ENCODE measurements at places on chromosomes 5 and 9.

GRCh38 chr5:135655468-135655815 is 76.7 kb upstream of the CXCL14 start:
- DNase-seq: no peak

DNA sequence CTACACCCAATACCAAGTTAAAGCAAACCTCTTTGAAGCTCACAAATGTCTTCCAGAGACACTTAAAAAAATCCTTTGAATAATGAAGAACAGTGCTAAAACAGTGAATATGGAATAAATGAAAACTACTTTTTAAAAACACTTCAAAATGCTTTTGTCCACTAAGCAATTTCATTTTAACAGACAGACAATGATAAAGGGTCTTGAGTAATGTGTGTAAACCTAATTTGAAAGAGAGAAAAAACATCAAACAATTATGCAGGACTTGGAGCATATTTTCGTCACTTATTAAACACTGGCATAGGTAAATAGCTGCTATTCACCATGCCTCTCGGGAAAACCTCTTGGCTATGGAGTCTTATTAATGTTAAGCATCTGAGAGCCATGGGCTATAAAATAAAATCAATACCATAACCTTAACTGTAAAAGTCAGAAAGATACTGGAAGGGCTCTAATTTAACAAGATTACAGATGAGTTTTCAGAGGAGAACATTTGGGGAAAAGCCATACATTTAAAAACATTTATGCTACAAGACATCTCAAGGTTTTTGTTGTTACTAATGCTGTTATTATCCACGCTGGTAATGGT is 177.8 kb downstream of the NFIB start:
- no peak for DNase-seq

GRCh38 chr5:134246771-134247427 is 21.0 kb upstream of the PPP2CA start:
- DNase-seq: no peak

GRCh38 chr5:67377631-67378030 is 181.0 kb upstream of the CD180 start:
- no peak for DNase-seq

DNA sequence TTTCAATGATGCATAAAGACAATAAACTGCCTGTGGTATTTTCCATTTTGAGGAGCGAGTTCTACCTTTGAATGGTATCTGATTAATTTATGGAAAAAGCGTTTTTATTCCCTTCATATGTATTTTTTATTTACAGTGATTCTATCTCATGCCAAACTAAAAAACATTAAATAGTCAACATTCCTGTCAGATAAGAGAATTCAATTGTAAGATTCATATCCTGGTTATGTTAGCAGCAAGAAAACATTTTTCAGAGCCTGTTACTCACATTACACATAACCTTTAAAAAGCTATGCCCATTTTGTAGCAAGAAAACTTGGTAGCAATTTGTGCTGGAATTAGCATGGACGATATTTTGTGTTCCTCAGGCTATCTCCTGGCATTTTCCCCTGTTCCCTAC is 55.1 kb upstream of the PRLR start:
- DNase-seq: no peak

GRCh38 chr5:57243286-57244137 is 69.7 kb downstream of the GPBP1 start:
- no peak for DNase-seq

DNA sequence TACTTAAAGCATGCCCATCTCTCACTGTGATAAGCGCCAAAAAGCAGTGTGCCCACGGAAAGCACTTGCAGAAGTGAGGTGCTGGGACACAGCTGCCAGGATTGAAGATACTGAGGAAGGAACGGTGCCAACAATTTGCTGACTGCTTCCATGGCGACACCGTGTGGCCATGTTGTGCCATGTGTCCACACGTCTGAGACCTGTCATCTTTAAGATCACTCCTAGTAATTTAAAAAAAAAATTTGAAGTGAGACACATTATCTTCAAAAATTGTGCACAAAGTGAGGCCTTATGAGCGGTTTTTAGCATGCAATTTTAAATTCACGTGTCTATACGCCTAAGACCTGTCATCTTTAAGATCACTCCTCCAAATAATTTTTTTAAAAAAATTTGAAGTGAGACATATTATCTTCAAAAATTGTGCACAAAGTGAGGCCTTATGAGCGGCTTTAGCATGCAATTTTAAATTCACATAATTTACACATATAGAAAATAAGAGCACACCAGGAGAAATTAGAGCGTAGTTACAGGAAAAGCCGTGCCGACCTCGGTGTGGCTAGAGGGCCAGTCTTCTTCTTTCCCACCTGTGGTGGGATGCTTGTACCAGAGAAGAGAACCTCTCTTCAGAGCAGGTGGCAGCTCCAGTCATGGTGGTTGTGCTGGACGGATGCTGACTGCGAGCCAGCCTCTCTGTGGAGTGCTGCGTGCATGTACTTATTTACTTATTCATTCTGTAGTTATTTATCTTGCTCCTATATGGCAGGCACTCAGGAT is 21.4 kb upstream of the FLT4 start:
- no peak for DNase-seq

DNA sequence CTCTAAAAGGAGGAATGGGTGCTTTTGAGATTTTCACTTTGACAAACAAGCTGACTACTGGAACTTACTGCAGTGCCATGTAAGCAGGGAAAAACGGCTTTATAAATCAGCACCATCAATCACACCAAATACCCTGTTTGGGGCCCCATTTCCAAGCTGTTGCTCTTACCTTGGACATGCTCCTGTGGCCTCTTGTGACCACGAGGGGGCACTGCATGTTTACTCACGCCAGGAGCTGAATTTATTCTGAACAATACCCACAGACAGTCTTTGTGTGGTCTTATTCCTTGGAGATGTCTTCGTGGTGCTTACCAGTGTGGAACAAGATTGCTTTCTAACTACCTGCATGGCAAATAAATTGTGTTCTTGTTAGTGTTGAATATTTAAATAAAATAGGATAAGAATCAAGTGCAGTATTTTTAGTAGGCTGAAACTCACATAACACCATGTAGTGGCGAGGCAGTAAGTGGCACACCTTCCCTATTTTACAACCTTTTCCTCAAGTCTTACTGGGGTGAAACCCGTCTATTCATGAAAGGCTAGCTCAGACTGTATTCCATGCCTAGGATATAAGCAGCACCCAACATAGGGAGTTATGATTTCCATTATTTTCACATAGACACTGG is 155.5 kb upstream of the NMUR2 start:
- DNase-seq: no peak

GRCh38 chr5:113759505-113759904 is 246.0 kb downstream of the YTHDC2 start:
- DNase-seq: no peak

DNA sequence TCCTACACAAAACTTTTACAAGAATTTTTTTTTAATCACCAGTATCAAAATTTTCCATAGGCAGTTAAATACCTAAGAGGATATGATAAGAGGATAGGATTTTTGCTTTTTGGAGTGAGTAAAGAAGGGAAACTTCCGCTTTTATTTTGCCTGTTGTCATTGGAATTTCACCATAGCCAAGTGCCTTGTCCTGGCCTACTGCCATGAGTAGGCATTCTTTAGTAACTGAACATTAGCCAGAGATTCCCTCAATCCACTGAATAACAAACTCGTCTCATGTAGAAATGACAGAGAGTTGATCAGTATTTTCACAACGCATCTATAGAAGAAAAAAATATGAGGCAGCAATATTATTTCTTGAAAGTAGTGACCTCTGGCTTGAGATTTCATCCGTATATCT is 289.6 kb upstream of the ADAMTSL1 start:
- DNase-seq: no peak

DNA sequence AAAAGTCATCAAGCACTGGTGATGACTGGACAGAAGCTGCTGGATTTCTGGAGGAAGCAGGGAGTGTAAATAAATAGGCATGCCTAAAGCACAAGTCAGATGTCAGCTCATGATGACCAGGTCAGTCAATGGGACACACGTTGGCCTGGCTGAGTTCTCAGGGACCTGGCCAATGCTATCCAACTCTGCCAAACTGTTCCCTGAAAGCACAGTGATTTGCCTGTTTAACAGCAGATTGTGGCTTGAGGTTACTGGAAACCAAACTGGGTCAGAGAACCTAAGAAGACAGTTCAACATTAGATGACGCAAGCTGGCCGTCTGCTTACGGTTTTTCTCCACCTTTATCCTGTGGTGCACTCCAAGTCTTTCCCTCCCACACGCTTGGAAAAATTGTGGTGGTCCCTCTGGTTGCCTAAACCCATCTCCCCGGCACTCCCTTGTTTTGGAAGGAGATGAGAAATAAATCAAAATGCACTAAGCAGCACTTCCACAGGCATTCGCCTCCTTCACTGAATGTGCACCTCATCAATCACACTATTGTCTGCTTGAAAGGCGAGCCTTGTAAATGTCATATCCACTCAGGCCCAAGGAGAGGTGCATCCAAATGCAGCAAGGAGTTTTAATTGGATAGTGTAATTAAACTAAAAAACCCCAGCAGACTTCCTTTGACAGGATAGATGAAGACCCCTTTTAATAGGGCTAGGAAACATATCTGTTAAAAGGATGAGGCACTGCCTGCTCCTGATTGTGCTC is 199.4 kb downstream of the GAPVD1 start:
- no peak for DNase-seq

GRCh38 chr5:65736011-65736410 is 14.0 kb downstream of the NLN start:
- DNase-seq: no peak

GRCh38 chr5:1378866-1379659 is 34.2 kb upstream of the CLPTM1L start:
- DNase-seq: no peak

DNA sequence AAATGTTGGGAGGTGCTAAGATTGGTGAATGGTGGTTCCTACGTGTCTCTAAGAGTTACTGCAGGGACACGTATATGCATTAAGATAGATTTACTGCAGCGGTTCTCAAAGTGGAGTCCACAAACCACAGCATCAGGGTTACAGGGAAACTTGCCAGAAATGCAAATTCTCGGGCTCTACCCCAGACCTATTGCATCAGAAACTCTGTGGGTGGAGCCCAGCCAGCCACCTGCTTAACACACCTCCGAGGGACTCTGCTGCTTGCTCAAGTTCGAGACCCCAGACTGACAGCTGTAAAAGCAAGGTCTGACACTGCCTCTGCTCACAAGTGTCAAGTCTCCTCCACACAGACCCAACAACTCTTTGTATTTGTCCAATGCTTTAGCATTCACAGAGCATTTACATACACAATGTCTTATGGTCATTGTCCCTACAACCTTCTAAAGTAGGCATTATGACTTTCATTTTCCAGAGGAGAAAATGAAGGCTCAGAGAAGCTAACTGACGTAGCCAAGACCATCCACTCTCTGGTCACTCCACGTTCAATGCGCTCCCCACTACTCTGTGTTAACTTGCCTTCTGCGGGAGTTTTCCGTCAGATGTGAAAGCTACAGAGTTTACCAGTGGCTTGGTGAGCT is 48.8 kb downstream of the HSD17B3 start:
- DNase-seq: no peak
